AG09319 (cell line): ENCODE measurements at places on chromosomes 2 and 18.

- DNase-seq, result no peak
These were observed 61.3 kb downstream of the UBE2E3 start for GRCh38 chr2:181041661-181042060.

DNA sequence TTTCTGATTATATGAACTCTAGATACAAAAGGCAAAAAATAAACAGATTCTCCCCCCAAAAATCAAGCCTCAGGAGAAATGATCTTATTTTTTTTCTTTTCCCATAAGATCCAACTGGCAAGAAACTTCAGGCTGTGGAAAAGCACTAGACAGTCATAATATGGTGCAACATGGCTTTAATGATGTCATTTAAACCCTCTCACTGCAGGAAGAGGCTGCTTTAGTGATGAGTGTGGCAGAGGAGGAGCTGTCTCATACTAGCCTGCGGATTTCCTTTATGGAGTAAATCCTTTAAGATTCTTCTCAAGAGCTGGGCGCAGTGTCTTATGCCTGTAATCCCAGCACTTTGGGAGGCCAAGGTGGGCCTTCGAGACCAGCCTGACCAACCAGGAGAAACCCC, 83.3 kb upstream of the CD28 start:
- peak; percentile 73 for DNase-seq

DNA sequence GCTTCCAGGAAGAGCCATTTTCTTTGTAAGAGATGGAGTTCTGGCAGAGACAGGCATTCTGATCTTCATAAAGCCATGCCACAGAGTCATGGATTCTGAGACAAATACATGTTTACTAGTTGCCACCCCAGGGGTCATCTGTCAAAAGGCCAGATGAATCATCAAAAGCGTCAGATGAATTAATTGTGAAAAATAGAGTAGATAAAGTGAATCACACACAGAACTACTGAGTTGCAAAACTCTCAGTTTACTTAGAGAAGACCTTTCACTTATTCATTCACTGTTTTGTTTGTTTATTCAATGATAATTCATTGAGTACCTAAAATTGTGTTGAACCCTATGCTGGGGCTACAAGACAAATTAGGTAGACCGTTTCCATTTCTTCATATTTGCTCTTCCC, 157.7 kb upstream of the SERPINE2 start:
- no peak for DNase-seq

- no peak for DNase-seq
These were observed 185.9 kb upstream of the KLHL14 start for GRCh38 chr18:32958746-32959145.

DNA sequence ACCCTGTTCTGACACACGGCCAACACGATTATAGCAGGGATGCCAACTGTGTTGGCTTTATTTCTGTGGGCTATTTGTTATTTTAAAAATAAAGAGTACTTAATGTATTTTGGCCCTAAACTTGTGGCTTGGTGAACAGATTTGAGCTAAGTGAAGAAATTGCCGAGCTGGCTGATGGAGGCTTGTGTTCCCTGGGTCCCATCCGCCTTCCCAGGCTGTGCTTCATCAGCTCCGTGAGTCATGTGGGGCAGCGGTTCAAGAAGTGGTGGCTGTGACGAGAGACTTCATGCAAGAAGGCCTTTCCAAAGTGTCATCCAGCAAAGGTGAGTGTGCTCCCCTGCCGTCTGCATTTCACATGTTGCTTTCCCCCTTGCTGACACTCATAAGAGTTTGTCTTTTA, 73.6 kb upstream of the NCK2 start:
- DNase-seq, result no peak

- no peak for DNase-seq
These were observed 19.5 kb upstream of the HNRNPLL start for GRCh38 chr2:38622210-38622609.

DNA sequence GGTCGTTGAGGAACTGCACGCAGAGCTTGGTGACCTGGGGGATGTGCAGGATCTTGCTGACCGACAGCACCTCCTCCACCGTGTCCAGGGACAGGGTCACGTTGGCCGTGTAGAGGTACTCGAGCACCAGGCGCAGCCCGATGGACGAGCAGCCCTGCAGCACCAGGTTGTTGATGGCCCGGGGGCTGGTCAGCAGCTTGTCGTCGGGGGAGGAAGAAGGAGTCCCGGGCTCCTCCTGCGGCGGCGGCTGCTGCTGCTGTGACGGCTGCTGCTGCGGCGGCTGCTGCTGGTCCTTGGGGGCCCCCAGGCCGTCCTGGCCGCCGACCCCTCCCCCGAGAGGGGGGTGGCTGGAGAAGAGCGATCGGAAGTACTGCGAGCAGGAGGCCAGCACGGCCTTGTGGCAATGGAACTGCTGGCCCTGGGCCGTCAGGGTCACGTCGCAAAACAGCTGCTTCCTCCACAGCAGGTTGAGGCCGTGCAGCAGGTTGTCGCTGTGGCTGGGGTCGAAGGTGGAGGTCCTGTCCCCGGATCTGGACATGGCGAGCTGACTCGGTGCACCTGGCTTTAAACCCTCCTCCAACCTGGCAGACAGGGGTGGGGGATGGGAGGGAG, 2.7 kb downstream of the KLHL14 start:
- no peak for DNase-seq

DNA sequence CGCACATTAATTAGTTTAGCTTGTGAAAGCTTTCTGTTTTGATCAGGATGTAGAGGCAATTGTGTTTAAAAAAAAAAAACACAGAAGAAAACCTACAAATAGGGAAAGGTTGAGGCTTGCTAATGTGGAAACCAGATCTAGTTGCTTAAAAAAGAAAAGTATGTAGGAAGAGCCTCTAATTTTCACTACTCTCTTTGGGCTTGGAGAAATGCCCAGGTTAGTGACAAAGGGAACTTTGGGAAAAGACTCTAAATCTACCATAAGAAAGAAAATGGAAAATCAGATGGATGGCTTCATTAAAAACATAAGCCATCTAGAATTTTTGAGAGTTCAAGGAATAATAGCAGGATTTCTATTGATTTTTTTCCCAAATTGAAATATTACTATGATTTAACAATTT, 47.3 kb upstream of the SLC38A11 start:
- no peak for DNase-seq

DNA sequence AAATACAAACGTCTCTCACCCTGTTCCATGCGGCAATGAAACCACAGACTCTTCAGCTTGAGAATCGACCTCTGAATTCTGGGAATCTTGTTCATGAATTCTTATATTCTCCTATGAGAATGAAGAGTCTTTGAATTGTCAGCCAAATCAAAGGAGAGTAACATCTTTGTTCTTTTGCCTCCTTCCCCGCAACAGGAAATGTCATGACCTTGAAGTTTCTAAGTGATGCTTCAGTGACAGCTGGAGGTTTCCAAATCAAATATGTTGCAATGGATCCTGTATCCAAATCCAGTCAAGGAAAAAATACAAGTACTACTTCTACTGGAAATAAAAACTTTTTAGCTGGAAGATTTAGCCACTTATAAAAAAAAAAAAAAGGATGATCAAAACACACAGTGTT, 21.8 kb downstream of the TNFAIP6 start:
- DNase-seq, result no peak

DNA sequence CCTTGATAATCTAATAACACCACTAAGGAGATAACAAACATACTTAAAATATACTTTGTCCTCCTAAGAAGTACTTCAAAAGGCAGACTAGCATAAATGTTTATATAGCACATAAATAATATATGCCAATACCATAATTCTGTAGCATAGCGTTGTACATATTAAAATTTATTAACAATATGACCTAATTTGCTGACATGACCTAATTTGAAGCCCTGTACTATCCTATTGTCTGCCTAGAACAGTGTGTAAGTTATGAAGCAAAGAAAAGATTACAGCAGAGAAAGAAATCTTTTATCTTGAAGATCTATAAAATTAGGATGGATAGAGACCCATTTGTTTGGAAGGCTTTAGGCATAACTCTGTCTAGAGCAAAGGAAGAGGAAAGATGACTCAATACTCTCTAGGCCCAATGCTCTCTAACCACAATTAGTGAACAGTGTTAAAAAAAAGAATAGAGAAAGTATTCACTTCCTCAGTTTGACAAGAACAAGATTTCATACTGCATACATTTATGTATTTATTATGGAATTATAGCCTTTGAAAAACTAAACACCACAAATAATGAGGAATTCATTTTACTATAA, 231.3 kb downstream of the ZRANB3 start:
- no peak for DNase-seq

- DNase-seq, result no peak
These were observed 68.9 kb upstream of the NCK2 start for GRCh38 chr2:105675841-105676240.

DNA sequence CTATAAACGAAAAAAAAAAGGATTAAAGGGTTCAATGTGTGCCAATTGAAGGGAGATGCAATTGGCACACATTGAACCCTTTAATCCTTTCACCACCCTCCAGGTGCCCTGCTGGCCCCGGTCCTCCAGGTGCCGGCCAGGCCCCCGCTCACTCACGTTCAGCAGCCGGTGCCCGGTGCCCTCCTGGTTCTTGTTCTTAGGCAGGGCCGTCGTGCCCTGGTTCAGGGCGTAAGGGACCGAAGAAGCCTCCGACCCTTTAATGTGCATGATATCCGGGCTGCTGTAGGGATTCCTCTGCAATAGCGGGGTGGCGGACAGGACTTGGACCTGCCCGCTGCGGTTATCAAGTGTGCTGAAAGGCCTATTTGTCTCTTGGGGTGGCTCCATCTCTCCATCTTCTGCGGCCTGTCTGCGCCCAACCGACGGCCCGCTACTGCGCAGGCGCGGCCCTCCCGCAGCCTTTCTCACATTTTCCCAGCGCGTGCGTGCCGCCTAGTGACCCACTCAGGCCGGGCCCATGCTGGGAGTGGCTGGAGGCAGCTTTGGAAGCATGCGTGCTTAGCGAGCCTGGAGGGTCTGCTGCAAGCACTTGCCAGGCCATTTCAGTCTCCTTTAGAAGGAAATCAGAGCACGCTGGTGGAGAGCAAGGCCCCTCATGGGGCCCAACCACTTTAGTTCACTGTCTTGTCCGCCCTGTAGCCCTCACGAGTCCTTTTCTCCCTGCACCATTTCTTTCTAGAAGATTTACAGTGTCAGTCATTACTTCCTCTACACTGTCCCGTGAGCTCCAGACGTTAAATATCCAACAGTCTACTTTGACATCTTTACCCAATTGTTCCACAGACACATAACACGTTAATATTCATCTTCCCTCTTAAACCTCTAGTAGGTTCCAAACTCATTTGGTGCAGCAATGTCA, 24.3 kb downstream of the TMEM237 start:
- peak; percentile 34 for DNase-seq

DNA sequence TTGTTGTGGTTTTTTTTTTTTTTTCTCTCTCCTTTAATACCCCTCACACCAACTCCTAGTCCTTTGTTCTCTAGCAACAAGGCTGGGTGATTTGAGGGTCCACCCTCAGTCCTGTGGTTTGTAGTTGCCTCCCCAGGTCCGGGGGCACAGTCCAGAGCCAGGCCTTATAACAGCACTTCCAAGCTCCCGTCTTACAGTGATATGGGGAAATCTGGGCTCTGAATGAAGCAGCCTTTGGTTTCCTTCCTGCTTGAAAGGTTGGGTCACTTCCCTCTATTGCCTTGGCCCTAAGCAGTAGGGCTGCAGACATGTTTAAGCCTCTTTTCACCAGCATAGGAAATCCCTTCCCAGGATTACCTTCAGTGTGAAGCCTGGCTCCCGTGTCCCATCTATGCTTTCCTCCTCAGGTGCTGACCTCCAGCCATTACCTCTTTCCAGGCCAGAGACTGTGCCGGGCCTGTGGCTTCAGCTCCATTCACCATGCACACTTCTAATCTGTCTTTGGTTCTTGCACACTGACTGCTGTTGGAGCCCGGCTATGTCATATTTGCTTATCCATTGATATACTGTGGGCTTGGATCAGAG, 21.2 kb upstream of the NTSR2 start:
- no peak for DNase-seq

DNA sequence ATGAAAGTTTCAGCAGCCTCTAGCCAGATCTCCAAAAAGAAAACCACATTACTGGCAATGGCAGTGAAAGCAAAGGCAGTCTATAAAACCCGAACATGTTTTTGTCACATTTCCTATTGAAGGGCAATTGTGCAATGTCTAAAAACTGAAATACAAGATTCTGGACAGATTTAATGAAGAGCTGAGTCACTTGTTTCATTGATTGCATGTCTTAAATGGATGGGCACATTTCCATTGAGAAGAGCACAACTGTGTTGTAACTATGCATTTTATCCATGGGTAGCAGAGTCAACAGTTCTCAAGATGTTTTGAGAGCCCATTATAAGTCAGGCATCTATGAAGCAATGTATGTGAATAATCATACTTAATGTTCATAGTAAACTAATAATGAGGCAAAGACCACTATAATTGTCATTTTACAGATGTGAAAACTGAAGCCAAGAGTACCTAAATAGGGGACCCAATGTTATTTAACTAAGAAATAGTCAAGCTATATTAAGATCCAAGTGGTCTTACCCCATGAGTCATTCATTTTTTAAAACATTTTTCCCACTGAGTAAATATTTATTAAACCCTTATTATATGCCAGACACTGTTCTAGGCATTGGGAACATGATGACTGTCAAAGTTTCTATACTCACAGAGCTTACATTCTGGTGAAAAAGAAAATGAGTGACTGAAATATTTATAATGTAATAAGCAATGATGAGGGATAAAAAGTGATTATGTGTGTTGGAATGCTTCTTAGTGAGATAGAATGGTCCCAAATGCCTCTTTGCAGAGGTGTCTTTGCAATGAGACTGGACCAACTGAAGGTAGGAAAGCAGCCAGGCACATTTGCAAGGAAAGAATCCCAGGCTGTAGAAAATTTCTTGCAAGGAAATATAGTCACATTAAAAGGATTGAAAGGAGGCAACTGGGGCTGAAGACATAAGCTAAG, 818.9 kb upstream of the ACVR2A start:
- peak; percentile 84 for DNase-seq

DNA sequence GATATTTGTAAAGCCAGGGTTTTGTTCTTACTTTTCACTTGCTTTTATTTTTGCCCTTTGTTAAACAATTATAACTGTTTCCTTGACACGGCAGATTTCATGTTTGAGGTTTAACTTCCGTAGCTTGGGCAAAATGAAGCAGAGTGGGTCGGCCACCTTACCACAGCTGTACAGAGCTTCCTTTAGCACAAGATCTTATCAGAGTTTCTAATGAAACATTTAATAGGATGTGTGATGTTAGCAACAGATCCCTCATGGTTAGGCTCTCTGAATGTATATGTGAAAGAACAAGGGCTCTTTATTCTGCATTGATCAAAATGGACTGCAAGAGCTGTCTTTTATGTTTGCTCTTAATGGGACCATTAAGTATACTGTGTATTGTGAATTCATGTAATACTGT, 22.3 kb downstream of the RNF125 start:
- DNase-seq, result no peak

DNA sequence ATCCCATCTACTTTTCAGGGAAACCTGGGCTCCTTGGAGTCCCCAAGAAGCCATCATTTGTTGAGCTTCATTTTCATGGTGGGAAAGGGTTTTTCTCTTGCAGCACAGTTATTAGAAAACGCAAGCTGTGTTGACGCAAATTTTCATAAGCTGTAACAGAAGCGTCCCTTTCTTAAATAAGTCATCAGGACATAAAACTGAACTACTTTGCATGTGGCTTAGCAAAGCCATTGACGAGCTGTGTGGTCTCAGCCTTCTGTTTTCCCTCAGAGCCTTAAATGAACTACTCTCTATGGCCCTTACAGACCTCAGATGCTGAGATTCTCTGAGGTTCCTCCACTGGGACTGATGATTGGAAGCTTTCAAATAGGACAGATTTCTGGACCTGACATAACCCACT, 85.1 kb downstream of the ARL4C start:
- no peak for DNase-seq
